Suprapubic skin (tissue), 4 donors: ENCODE measurements at places on chromosomes 5 and 9.

- no peak for DNase-seq
Observed at GRCh38 chr9:130846487-130847305, 11.6 kb downstream of the ABL1 start.

DNA sequence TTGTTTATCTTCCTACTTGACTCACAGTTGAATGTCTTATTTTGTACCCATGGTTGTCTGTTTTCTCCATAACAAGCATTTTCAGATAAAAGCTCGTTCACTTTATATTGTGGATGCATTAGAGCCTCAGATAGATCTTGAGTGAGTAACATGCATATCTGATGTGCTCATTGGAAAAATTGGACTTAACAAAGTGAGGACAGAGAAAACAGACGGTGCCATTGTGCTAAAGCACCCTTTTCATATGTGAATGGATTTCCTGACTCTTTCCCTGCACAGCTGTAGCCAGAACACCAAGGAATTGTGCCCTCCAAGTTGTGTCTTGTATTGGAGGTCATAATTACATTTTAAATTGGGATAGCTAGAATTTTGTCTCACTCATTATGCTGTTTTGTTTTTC lies 325.8 kb upstream of the MEF2C start:
- DNase-seq, result no peak

DNA sequence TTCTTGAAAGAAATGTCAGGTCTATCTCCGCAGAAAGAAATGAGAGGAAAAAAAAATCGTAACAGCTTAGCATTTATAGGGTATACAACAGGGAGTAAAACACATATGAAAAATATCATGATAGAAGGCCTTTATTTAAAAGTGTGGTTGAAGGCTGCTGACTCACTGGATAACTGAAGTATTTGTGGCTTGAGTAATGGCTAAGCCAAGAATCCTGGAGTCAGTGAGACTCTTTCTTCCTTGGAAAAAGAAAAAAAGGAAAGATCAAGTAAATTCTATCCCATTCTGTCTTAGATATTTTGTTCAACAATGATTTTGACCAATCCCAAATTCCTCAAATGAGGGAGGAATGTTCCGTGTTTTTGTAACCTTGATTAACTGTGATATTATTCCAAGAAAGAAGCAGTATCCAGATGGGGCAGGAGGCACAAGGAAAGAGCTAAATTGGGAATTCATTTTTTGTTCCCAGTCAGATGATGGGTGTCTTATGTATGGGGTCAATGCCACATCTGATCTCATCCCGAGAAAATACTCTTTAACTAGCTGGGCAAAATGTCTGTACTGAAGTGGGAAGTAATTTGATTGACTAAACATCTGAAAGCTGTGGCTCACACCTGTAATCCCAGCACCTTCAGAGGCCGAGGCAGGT lies 64.3 kb upstream of the MYO10 start:
- DNase-seq, result no peak

- no peak for DNase-seq
Observed at GRCh38 chr5:98933445-98934072, 4.8 kb upstream of the CHD1 start.

- DNase-seq, result no peak
Observed at GRCh38 chr9:125538092-125538473, 168.9 kb downstream of the MAPKAP1 start.

GRCh38 chr9:93366119-93366447 lies 85.4 kb upstream of the FAM120A start:
- DNase-seq, result no peak

DNA sequence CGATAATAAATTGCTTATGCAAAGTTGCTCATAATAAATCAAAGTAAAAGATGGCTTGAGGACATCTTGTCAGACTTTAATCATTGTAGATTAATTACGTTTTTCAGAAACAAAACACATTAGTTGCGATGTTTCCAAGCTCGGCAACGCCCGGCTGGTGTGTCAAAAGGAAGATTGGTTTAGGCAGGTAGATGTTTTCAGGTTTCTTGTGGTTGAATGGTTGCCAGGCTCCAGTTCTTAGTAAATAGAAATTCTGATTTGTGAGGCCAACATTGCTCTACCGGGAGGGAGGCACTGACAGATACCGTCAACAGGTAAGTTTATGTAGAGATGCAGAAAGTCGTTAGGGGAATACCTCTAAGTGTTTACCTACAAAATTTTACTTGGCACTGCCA lies 280.3 kb downstream of the NPR3 start:
- no peak for DNase-seq

DNA sequence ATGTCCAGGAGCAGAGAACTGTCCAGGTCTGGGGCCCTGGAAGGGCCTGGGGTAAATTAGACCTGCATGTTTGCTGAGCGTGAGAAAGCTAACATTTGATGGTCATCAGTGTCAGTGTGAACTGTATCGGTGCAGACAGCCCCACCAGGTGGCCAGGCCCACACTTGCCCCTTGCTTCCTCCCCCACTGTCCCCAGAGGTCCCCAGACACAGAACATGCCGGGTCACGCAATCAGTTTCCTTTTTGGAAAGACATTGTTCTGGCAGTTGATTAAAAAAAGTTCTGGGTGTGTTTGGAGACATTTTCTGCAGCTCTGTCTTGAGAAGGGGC lies 1.5 kb downstream of the NKD2 start:
- DNase-seq, result peak; percentile 37

DNA sequence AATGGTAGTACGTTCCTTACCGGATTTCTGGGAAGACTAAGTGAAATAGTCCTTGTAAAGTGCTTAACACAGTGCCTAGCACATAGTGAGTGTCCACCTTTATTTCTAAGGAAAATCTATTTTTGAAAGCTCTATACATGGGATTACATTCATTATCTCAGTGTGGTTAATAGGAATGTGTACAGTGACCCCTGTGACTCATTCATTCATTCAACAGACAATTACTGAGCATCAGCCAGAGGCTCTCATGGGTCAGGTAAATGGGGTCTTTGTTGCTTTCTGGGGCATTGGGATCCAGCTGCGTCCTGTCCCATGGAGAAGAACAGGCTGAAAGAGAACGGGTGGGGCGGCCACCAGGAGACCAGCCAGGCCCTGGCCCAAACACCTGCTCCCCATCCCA lies 226.2 kb upstream of the TBC1D2 start:
- no peak for DNase-seq

- DNase-seq, result no peak
Observed at GRCh38 chr5:77305956-77306355, 95.5 kb downstream of the PDE8B start.

- no peak for DNase-seq
Observed at GRCh38 chr9:75462866-75463265, 374.6 kb downstream of the OSTF1 start.

DNA sequence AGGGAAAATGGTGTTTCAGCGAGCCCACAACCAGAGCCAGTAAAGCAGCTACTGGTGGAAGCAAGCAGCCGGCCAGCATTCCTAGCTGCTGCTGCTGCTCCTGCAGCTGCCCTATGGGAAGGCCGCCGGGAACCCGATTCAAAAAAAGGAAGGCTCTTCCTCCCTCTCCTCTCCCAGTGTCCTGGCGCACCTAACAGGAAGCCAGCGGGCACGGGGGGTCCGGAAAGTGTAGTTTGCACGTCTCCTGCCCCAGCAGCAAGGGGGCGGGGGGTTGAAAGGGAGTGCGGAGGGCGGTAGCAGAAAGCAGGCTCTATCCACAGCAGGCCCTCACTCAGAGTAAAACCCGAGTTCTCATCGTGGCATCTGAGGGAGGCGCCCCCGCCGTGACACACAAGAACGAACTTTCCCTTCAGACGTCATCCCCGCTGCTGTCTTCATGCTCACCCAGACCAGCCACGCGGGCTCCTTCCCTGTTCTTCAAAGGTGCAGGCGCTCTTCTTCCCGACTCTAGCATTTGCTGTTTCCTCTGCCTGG lies 16.5 kb downstream of the GRXCR2 start:
- peak; percentile 66 for DNase-seq

DNA sequence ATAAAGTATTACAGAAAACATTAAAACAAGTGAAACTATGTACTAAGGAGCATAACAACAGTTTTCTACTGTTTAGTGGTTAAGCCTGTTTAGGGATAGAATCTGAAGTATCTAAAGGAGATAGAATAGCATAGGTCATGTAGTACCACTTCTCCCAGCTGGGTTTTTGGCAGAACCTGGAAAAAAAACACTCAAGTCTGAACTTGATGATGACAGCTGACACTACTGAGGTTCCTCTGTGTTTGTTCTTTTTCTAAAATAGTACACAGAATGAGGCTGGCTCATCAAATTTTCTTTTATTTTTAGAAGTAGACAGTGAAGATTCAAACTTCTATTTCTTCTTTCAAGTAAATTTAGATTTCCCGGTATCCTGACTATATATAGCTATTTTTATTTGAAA lies 203.8 kb upstream of the ACO1 start:
- DNase-seq, result no peak

DNA sequence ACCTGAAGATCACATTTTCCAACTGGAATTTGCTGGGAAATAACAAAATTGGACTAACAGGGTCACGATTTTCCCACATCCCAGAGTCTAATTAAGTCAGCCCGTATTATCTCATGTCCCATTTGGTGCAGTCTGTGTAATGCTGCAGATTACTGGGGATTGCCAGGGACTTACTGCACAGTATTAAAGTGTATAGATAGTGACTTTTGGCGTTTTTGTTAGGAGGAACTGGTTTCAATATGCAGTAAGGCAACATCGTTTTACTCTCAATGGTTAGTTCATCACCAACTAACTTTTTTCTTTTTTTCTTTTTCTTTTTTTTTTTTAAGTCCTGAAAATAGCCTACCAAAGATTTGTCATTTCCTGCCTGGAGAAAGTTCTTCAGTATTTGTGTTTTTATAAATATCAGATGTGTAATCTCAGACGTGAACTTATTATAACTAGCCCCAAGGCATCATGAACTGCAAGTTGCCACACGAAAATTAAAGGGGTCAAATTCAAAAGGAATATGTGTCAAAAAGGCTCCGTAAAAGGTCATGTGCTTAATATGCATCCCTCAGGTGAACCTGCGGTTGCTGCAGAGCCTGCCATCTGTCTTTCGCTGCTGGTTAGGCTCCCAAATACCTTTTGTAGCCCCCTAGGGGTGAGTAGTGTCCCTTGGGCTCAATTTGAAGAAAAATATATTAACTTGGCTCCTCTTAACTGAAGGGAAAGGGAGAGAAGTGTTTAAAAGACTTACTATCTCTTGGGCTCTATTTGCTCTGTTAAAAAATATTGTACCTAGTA lies 176.7 kb upstream of the ADAMTSL1 start:
- DNase-seq, result no peak

DNA sequence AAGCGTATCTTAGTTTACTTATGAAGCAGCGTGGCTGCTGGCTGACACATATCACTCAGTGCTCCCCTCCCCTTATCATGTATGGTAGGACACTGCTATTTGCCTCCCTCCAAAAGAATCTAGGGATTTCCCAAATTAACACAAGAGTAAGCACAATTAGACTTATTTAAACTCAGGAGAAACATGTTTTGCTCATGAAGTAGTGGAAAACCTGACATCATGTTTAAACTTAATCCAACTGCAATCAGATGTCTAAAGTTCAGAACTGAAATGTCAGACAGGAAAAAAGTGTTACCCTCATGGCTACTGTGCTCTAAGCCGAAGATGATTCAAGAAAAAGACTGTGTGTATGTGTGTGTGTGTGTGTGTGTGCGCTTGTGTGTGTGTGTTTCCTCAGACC lies 324.1 kb upstream of the TNC start:
- no peak for DNase-seq
